ENCODE measurements at places on chromosomes 7 and 10.

DNA sequence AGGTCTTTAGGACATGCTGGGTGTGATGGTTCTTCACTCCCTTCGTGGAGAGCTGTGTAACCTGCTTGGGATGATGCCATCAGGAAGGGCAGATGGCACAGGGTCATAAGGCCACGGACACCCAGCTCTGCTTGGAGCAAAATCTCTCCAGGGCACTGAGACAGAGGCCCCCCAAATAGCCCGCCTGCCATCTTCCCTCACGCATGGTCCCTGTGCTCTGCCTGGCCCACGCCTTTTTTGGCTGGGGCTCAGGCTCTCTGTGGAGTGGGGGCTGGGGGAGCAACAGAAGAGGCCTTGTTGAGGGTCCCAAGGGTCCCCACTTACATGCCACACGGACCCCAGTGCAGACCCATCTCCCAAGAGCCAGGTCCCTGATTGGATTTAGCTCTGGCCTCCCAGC lies 93.3 kb upstream of the RET start:
- DNase-seq, result no peak

- DNase-seq, result no peak
Observed at GRCh38 chr7:42065942-42066341, 171.1 kb downstream of the GLI3 start.

DNA sequence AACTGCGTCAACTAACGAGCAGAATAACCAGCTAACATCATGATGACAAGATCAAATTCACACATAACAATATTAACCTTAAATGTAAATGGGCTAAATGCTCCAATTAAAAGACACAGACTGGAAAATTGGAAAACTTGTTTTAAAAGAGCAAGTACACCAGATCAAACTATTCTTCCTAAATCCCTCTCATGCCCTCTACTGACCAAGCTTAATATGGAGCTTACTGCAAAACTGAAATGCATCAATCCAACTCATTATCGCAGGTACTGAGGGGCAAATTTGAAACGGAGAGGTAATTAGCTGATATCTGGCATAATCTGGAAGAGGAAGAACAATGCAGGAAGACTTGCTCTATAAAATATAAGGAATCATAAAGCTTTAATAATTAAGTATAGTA lies 1223.8 kb downstream of the NXPH1 start:
- DNase-seq, result no peak

GRCh38 chr10:126842836-126843235 lies 62.4 kb upstream of the DOCK1 start:
- no peak for DNase-seq

DNA sequence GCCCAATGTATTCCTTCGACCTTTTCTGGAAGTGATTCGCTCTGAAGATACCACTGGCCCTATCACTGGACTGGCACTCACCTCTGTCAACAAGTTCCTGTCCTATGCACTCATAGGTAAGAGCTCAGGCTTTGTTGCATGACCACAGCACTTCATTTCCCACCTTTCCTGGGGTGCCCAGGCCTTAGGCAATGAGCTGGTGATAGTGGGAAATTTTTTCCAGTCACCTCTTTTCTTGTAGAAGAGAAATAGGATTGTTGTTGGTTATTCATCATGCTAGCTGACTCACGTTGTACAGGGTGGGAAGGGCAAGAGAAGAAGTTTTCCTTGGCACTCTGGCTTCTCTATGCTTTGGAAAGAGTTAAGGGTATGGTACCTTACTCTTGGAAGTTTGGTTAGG lies 51.4 kb upstream of the NFKB2 start:
- DNase-seq, result no peak

DNA sequence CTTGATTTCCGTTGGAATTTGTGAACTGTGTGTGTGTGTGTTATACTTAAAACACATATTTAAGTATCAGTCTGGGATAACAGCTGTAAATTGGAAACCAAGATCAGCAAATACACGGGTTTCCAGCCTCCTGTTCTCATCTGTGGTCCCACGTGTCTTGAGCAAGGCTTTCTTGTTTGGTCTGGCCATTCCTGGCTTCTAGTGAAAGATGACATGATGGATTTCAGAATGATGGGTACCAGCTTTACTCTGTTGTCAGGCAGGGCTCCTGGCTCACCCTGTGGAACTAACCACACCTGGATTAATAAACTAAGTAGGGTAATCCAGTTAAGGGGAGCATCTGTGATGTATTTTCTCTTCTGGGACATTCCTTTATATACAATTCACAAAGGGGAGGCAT lies 346.2 kb upstream of the AOAH start:
- no peak for DNase-seq

- no peak for DNase-seq
Observed at GRCh38 chr7:7920056-7920455, 48.5 kb upstream of the GLCCI1 start.

DNA sequence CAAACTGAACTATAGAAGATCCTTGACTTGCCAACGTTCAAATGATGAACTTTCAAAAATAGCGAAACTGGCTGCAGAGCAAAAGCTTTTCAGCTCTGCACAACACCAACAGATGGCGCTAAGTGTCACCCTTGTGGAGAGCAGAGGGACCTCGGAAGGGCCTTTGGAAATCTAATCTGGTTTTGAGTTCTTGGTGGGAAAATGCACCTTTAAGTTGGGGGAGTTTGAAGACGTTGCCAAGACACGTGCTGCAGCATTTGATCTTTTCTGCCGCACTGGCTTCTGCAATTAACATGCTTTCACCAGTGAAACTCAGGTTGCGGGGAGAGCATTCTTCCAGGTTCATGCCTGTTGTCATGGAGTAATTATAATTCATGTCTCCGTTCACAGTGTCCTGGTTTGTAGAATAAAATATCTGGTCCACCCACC lies 26.3 kb upstream of the WDR11 start:
- peak; percentile 31 for DNase-seq

GRCh38 chr10:75980419-75981002 lies 549.1 kb downstream of the LRMDA start:
- DNase-seq, result no peak

DNA sequence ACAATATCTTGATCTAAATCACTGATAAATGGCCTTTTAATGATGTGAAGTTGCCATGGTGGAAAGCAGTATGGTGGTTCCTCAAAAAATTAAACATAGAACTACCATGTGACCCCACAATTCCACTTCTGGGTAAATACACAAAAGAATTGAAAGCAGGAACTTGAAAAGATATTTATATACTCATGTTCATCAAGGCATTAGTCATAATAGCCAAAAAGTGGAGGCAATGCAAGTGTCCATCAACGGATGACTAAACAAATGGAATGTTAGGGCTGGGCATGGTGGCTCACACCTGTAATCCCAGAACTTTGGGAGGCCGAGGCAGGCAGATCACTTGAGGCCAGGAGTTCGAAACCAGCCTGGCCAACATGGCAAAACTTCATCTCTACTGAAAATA lies 2.0 kb upstream of the DNAJC12 start:
- no peak for DNase-seq

GRCh38 chr7:117220836-117221235 lies 102.0 kb downstream of the WNT2 start:
- DNase-seq, result no peak

GRCh38 chr7:78601728-78602127 lies 803.2 kb downstream of the PHTF2 start:
- no peak for DNase-seq

GRCh38 chr7:106183952-106184351 lies 71.8 kb upstream of the SYPL1 start:
- DNase-seq, result no peak

GRCh38 chr7:37694208-37695094 lies 10.9 kb downstream of the GPR141 start:
- DNase-seq, result no peak

GRCh38 chr7:33774762-33775523 lies 130.4 kb upstream of the BMPER start:
- no peak for DNase-seq

DNA sequence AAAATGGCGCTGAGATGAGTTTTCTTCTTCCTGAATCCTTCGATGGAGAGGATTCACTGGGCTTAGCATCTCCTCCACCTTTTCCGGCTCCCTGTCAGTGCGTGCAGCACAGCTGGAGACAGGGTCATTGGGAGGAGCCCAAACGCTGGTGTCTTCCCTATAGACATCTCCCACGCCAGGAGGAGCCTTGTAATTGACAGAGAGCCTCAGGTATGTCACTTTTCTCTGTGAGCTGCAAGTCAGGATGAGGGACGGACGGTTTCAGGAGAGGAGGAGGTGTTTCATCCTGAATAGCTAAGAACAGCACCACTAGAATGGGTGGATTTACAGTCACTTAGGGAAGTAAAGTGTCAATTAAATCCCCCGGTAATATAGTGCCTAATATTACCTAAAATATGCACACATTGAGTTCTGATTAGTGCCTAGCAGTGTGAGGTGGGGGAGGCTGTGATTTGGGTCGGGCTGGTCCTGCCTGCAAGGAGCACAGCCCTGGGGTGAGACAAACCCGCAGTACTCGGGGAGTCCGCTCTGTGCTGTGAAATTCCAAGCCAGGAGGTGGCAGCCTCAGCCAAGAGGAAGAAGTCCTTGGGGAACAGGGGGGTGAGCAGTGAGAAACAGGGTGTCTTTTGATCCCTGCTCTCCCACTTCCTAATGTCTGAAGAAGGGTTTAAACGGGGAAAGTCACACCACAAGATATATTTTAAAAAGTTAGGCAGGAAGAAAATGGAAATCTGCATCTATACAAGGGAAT lies 28.2 kb downstream of the IL15RA start:
- DNase-seq, result peak; percentile 49

DNA sequence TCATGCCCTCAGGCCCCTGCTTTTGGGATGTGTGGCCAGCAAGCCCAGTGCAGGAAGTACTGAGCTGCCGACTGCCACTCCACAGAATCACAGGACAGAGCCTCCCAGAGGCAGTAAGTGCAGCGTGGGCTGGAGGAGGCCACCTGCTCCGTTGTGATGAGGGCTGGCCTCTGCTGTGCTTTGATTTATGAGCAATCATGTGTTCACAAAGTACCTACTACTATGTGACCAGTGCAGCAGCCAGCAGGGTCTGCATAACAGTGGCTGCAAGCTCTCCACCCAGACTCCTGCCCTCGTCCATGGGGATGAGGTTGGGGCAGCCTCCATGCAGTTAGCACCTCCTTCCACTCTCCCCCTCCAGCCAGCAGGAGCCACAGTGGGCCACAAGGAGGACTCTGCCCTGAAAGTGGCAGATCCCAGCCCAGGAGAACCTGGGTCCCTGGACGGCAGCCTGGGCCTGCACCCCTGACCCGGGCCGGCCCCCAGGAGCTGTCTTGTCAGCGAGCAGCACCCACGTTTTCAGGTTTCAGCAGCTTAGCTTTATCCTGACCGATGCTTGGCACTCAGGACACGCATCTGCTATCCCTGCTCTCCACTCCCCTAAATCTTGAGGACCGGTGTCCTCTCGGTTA lies 37.7 kb upstream of the INSIG1 start:
- DNase-seq, result no peak

- DNase-seq, result peak; percentile 42
Observed at GRCh38 chr7:26863518-26864308, 677 bp downstream of the SKAP2 start.

DNA sequence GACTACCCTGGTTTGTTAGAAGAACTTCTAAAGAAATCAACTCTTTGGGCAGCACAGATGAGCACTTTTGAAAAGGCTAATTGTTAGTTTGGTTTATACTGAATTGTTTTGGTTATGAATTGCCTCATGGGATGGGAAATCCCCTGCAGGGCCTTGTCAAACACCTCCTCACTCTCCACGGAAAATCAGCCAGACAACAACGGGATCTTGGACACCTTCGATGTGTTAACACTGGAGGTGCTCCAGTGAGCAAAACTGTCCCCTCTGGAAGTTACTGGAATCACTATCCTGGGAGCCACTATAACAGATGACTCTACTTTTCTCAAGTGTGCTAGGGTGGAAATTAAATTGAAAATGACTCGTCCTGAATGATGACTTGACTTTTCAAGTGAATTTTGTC lies 38.7 kb downstream of the CDK6 start:
- DNase-seq, result no peak

- no peak for DNase-seq
Observed at GRCh38 chr7:47746468-47746867, 164.6 kb upstream of the TNS3 start.

DNA sequence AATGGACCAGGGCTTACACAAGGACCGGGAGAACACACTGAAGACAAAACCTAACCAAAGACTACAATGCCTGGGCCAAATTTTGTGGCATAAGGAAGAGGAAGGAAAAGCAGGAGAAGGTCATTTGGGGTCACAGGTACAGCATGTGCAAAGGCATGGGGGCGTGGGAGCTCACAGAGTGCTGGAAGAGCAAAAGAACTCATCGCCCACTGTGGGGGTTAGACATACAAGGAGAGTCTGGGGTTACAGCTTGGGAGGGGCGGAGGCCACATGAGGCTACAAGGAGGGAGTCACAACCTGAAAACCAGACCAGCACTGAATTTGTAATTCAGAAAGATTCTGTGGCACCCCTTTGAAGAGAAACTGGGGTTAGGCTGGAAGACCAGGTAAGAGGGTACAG lies 9.7 kb downstream of the PUS7 start:
- no peak for DNase-seq

DNA sequence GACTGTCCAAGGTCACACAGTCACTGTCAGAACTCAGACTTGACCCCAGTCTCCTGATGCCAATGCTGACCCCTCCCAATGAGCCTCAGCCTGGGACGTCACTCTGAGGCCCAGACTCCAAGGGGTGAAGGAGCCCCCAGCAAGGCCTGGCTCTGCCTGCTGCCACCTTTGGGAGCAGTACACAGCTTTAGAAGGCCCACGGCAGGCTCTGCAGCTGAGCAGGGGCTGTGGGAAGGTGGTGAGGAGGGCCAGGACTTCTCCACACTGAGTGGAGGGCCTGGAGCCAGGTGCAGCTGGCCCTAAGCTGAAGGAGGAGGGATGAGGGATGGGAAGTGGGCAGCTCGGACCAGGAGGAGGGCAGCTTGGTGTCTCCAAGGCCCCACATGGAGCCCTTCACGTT lies 23.9 kb upstream of the ZMIZ1 start:
- no peak for DNase-seq

DNA sequence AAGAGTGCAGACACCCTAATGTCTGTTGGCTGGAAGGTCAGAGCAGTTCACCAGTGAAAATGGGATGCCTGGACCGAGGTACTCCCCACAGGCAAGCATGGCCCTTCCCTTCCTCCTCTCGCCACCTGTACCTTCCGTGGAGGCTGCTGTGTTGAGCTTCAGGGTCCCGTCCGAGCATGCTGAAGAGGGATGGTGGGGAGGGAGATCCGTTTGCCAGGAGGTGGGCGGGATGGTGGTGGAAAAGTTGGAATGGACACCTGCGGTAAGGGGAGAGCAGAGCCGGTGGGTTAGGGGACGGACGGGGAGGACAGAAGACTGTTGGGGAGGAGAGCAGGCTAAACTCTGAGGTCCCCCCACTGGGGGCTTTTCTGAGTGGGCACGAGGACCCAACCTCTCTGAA lies 15.9 kb upstream of the ZNF777 start:
- no peak for DNase-seq

GRCh38 chr10:90136731-90137316 lies 435.4 kb downstream of the KIF20B start:
- no peak for DNase-seq

All from GM13977 (cell line).